CD4-positive, alpha-beta memory T cell (primary cell): ENCODE measurements at places on chromosomes 16 and 17. TPM values are rescaled to one million over a fixed set of nuclear protein-coding genes. Genes with fewer than 3 reads are reported as not detected.

The PDXDC1 gene
- total RNA-seq = 83.9 TPM

The ABCC11 gene
- not detected for total RNA-seq

The CES5A gene
- not detected for total RNA-seq

The KRT40 gene
- not detected for total RNA-seq

The KRT33B gene
- not detected for total RNA-seq

The TOP3A gene
- 55.2 TPM for total RNA-seq

The BEAN1 gene
- total RNA-seq = not detected

The C16orf96 gene
- 0.33 TPM for total RNA-seq

The ETV4 gene
- total RNA-seq = not detected

The CCDC40 gene
- total RNA-seq = 0.28 TPM

The KRTAP4-5 gene
- total RNA-seq = not detected

The SUMO2 gene
- 264 TPM for total RNA-seq

The CFAP20 gene
- total RNA-seq = 25.4 TPM

GRCh38 chr16:75258807-75259141 lies 7.3 kb upstream of the BCAR1 start:
- peak; percentile 7 for DNase-seq

DNA sequence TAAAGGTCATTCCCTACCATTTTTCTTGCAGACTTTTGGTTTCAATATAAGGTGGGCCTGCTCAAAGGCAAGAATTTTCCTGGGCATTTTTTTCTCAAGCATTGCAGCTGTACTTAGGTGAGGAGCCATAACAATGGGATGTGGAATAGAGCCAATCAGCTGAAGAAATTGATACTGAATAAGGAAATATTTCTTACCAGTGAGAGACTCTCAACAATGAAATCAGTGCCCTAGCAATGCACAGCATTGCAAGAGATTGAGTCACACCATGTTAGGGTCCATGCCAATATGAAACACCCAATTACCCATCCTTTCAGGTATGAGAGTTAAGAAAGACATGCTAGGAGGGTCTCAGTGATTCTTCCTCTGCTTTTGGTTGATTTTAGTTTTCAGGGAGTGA lies 237.6 kb downstream of the SOX9 start:
- no peak for DNase-seq

- DNase-seq = no peak
These were observed 568.3 kb upstream of the ZFHX3 start for GRCh38 chr16:73616166-73616753.

DNA sequence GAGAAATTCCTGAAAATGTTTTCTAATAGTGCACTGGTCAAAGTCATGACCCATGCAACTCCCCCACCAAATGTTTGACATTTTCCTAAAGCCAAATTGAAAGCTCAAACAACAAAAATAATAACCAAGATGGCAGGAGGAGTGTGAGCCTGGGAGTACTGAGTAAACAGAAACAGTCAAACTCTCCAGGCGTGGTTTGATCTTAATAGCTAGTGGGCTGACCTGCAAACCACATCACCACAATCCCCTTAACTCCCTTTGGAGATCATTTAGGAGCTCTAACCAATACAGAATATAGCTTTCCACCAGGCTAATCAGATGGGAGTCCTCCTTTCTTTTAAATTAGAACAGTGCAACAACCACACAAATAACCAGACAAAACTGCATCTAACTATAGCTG lies 19.2 kb upstream of the MEIOC start:
- DNase-seq = no peak

GRCh38 chr16:970386-970765 lies 408 bp downstream of the LMF1 start:
- no peak for DNase-seq

- DNase-seq = peak; percentile 61
These were observed at the start of gene RASL10B for GRCh38 chr17:35731239-35731916. Gene RASL10B (plus strand): TSS chr17:35731639. CDS start chr17:35735185, 3,546 bp downstream.

DNA sequence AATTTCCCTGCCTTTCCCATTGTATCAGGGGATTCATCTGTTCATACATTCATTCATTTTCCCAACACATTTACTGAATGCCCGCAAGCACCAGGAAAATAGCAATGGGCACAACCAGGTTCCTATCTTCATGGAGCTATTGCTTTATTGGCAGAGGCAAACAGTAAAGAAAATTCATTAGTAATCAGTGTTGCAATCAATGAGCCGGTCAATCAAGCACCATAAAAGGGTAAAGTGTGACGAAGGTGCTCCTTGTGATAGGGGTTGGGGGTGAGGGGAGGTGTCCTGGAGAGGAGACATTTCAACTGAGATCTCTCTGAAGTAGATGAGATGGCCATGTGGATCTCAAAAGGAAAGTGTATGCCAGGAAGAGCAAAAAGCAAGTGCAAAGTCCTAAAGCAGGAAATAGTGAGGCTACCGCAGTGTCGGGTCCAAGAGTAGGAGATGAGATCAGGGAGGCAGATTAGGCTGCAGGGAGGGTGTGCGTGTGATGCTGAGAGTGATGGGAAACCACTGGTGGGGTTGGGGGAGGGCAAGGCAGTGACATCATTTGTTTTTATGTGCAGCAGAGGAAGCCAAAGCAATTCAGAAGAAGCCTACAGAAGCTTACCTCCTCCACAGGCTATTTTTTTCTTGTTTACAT lies 28.4 kb downstream of the CDH13 start:
- peak; percentile 84 for DNase-seq

- DNase-seq = no peak
These were observed 61.0 kb upstream of the LGALS9 start for GRCh38 chr17:27569884-27570577.

GRCh38 chr16:2484898-2485508 lies 10.1 kb downstream of the TBC1D24 start:
- DNase-seq = no peak

DNA sequence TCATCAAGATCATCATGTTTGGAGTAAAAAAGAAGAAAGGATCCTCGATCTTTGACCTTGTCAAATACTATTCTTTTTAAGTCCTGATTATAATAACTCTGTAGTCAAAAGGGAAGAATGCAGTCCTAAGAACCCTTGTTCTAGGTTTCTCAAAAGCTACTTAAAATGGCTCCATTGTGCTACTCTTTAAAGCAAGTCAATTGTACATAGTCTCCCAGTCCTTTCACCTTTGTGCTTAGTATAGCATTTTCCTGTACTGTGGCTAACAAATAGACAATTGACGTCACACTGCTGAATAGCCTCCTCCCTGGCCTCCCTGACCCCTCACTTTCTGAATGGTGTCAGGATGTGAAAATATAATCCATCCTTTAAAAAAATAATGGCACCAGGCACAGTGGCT lies 172.9 kb downstream of the AATF start:
- no peak for DNase-seq

GRCh38 chr16:81569361-81570034 lies 124.9 kb downstream of the CMIP start:
- no peak for DNase-seq

GRCh38 chr17:48745381-48746275 lies 17.1 kb upstream of the HOXB13 start:
- DNase-seq = no peak

- no peak for DNase-seq
These were observed 87.0 kb downstream of the HELZ start for GRCh38 chr17:67157732-67158639.

DNA sequence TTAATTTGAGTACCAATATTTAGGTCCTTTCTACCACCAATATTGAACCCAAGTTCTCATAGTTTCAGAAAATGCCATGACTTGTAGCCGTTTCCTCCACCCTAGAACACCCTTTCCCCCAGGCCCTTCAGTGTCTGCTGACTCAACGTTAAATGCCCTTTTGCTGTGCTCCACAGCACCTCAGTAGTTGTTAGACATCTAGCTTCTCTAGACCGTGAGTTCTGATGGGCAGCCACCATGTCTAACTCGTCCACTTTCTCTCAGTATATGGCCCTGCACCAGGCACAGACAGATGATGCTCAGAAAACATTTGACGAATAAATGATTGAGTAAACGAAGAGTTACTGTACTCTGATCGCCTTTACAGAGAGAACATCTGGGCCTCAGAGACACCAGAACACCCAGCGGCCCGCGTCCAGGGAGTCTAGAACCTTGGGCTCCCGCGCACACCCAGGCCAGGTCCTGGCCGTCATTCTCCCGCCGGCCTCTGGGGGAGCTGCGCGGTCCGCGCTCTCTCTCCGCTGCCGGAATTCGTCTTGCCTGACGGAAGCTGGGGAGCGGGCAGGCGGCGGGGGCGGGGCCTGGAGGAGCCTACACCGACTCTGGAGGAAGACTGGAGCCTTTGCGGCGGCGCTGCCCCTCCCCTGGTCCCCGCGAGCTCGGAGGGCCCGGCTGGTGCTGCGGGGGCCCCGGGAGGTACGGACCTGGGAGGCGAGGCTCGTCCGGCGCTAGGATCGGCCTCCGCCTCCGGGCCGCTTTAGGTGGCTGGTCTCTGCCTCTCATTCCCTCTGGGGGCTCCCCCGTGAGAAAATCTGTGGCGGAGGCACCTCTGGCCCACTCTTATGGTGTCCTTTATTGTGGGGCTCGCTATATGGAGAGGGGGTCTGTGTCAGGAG lies at the start of gene NKIRAS2:
NKIRAS2 (plus strand) TSS at position 582 of the 896 bp plus-strand sequence. CDS start 1,488 bp downstream, outside the sequence.
- peak; percentile 96 for DNase-seq

GRCh38 chr17:57689254-57689653 lies 55.8 kb downstream of the CCDC182 start:
- DNase-seq = no peak

- peak; percentile 35 for DNase-seq
These were observed 23.3 kb upstream of the CCR7 start for GRCh38 chr17:40588552-40588951.

- DNase-seq = no peak
These were observed 3.5 kb downstream of the IRX3 start for GRCh38 chr16:54282928-54283724.

DNA sequence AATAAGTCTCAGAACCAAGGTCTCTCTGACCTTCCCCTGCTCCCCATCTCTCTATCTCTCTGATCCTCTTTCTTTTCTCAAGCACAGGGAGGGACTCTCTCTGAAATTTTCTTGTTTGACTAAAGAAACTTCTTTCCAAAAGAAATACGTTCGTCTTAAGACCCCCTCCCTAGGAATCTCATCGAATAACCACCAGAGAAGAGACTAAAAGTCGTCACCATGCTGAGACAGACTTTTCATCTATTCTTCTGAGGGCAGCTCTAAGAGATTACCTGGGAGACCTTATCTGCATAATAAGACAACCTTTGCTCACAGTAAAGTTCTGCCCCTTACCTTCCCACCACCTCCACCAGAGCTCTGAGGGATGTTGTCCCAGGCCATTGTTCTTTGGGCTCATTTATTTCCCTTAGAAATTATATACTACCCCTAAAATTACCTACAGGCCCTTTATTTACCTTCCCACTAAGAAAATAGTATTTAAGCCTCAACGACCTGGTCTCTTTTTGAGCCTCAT lies 133.7 kb upstream of the EEF2KMT start:
- DNase-seq = no peak

- peak; percentile 36 for DNase-seq
These were observed 45.3 kb downstream of the BRD7 start for GRCh38 chr16:50323335-50324011.

DNA sequence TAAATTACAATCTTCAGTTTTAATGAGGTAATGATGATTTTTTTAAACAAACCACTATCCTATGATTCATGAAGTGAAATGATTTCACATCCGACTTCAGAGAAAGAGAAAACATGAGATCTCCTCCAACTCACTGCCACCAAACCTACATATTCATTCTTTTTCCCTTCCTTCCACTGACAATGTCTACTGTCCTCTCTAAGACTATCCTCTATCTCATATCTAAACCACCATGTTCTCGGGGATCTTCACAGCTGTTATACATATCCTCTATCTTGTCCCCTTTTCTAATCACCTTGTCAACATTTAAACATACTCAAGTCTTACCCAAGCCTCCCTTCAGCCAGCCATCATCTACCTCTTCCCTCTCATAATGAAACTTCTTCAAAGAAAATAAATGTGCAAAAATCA lies 53.5 kb downstream of the SMURF2 start:
- no peak for DNase-seq

DNA sequence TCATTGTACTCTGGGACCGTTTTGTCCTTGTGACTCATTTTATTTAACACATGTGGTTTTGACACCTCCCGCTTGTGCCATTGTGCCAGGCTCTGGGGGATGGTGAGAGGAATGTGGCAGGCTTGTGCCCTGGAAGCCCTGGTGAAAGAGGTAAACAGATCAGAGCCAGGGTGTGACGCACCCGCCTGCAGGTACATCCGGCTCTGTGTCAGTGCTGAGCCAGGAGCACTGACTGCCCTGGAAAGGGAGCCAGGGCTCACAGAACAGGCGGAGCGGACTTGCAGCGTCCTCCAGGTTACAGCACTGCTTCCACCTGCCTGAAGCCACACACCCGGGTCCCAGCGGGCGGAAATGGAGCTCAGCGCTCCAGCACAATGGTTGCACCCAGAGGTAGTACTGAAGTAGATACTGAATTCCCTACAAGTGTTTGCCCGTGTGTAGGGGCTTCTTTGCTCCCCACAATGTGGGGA lies 30.6 kb downstream of the CDRT15 start:
- DNase-seq = peak; percentile 78
